ENCODE measurements at places on chromosomes 16 and 17.

DNA sequence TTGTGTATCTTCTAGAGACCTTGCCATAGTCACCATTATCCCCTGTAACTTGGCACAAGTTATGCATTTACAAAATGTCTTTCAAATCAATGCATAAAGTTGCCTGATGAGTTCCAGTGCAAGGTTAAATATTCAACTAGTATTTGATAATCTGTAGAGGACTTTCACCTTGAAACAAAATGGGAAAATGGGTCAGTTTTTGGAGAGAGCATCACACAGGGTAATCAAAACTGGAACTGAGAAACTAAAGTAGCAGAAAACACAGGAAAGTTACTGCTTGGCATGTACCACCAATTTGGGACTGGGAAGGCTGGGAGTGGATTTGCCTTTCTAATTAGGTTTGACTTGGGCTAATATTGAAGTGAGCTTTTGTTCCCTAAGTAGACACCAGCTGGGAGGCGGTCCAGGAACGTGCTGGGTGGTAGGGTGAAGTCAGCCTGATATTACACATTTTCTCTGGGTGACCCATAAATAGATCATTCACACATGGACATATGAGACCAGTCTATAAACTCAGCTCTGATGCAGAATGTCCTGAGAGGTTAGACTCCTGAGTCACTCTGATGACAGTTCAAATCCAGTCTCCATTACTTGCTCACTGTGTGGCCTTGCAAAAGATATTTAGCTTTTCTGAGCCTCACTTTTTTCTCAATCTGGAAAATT is 152.3 kb downstream of the PCTP start:
- DNase-seq = no peak

- no peak for DNase-seq
Measured at GRCh38 chr17:77693776-77694175, 264.7 kb upstream of the TNRC6C start.

- no peak for DNase-seq
Measured at GRCh38 chr16:73154063-73154870, 106.3 kb upstream of the ZFHX3 start.

DNA sequence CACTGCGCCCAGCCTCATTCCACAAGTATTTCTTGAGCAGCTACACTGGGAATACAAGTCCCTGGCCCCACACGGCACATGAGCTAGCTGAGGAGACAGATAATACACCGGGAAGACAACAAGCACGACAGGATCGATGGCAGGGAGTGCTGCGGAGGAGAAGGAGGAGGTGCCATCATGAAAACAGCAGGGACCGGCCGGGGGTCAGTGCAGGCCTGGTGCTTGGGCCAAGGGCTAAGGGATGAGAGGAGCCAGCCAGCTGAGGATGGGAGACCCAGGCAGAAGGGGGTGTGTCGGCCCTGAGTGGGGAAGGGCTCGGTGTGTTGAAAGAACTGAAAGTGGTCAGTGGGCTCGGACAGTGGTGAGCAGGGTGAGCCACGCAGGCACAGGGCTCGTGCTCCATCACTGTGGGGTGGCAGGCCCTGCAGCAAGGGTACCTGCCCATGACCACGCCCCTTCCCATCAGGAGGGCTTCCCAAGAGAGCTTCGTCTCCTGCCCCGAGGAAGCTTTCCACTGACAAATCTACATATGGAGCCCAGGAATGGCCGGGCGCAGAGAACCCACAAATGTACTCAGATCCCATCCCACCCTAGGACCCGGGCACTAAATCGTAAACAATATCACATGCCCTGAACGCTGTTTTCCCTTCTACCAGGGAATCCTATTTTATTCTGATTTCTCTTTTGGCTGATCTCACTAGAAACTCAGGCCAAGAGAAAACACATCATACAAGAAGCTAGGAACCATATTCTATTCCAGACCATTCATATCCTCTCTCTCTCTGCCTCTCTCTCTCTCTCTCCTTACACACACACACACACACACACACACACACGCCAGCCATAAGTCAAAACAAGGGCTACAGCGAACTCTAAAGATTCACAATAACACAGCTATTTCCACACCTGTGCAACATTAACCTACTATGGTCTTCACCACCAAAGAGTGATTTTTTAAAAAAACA is 50.7 kb upstream of the TNRC6C start:
- no peak for DNase-seq

GRCh38 chr16:15523092-15523541 is 88.7 kb downstream of the BMERB1 start:
- no peak for DNase-seq

DNA sequence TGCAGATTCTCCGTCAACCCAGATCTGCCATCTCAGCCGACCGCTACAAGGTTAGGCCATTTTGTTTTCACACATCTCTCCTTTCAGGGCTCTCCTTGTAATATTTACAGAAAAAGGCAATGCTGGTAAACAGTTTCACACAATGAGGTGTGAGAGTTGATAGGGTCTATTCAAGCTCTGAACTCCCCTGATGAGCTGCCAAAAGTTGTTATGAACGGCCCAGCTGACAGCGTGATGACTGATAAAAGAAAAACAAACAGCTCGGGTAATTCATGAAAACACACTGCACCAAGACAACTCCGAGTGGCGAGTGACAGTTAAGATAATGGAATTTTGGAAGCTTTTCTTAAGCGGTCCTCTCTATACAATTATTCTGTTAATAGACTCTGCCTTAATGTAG is 68.1 kb upstream of the IRX5 start:
- DNase-seq = no peak

DNA sequence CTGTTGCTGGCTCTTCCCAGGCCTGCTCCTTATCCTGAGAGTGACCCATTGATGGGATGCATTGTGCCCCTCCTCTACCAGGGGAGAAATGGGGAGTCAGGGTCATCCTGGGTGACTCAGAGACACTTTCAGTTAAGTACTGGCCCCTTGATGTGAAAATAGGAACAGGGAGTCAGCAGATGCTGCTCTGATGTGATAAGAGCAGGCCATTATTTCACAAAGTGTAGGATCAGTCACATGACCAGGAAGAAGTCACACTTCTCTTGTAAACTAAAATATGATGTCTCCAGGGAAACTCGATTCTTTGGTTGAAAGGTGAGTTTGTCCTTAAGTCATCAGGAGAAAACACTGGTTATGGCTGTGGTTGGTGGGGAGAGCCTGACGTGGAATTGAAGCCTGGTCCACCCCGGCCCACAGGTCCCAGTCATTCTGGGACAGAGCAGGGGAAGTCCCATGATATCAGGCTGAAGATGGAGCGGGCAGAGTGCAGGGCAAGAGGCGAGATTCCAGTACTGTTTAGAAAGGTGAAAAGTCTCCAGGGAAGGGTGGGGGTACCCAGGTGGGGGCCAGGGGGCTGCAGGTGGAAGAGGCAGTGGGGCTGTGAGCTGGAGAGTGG is 88.6 kb upstream of the NLRP1 start:
- DNase-seq = no peak

- no peak for DNase-seq
Measured at GRCh38 chr17:38571833-38572668, 33.7 kb downstream of the SRCIN1 start.

- DNase-seq = no peak
Measured at GRCh38 chr16:9033125-9033830, 58.2 kb upstream of the HAPSTR1 start.

DNA sequence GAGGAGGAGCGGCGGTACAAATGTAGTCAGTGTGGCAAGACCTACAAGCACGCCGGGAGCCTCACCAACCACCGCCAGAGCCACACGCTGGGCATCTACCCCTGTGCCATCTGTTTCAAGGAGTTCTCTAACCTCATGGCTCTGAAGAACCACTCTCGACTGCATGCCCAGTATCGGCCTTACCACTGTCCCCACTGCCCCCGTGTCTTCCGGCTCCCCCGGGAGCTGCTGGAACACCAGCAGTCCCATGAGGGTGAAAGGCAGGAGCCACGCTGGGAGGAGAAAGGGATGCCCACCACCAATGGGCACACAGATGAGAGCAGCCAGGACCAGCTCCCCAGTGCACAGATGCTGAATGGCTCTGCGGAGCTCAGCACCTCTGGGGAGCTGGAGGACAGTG is 2.8 kb downstream of the ZNF646 start:
- no peak for DNase-seq
